Endodermal cell (in vitro differentiated cells): ENCODE measurements at places on chromosomes 7 and 10. TPM values are rescaled to one million over a fixed set of nuclear protein-coding genes. Genes with fewer than 3 reads are reported as not detected.
A peak's percentile ranks its signal among the peaks of the same experiment; 100 is the strongest.

GRCh38 chr10:14884082-14884481, 5.4 kb downstream of the SUV39H2 start:
- H3K4me1 ChIP-seq: peaks cover 5% of the 10 kb centered on the region
- no peak overlapping the region for H3K4me3 ChIP-seq
- no peaks in the 10 kb centered on the region for H3K27me3 ChIP-seq
- H3K27ac ChIP-seq: no peak overlapping the region
- no peak for DNase-seq

DNA sequence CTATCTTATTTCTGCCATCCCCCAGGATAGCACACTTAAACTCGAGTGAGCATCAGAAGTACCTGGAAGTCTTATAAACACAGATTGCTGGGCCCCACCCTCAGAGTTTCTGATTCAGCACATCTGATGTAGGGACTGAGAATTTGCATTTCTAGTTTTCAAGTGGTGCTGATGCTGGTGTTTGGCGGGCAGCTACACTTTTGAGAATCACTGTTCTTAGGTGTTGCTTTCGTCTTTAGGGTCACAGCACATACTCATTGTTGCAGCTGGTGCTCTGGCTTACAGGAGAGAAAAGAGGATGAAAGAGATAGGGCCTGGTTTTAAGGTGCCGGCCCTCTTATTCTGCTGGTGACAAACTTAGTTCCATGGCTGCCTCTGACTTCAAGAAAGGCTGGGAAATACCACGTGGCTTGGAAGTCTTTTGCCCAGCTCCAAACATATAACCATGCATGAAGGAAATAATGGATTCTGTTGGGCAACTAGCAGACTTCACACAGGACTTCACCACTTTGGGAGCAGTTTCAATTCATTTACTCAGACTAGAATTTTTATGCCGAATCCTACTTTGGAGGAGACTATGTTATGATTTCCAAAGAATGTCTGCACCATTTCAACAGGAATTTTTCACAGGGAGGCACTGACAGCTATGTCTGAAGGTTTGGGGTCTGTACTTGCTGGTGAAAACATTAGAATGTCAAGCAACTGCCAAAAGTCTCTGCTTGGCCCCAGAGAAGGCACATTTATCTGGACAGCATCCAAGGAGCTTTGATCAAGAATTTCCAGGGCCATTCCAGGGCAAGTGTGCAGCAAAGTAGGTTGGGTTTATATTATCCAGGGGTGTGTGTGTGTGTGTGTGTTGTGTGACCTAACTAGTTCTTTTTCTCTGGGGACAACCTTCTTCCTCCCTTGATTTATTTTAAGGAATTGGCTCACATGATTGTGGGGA, 6.9 kb upstream of the MINDY4 start:
- H3K27ac ChIP-seq: no peak overlapping the region
- no peaks in the 10 kb centered on the region for H3K36me3 ChIP-seq
- peaks cover 4% of the 10 kb centered on the region for H3K4me1 ChIP-seq
- no peaks in the 10 kb centered on the region for H3K27me3 ChIP-seq

The ANKRD7 gene
- total RNA-seq: not detected in 3 replicates

DNA sequence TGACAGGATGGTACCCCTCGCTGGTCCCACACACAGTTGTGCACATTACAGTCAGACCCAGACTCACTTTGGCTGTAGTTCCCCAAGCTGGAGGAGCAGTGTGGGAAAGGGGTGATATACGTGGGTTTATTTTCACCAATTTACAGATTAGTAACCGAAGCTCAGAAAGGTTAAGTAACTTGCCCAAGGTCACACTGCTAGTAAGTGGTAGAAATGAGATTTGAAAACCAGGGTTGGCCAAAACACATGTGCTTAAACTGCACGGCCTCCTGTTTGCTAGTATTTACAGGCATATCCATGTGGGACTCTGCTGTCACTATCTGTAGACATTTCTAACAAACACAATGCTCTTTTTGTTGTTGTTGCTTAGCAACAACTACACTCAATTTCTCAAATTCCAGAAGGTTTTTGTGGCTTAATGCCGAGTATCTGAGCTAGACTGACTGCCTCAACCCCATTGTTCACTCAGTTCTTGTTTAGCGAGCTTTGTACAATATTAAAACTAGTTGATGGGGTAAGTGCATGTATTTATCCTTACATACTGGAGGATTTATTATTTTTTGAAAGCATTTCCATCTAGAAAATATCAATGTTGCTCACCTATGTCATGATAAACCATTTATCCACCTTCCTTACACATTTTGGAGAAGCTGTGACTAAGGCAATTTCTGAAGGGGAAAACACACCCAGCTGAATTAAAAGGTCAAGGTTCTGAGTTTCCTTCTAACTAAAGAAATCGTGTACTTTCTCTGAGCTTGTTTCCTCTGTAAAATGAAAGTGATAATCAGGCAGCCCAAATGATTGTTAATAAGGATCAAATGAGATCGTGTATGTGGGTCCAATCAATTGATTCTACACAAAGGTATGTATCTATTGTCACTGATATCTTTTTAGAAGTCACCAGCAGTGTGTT, 5.3 kb upstream of the TMEM139 start:
- H3K4me3 ChIP-seq: no peak overlapping the region
- no peak for DNase-seq
- peak overlapping the region; percentile 82 for H3K27ac ChIP-seq
